H54 (cell line): ENCODE measurements at places on chromosomes 2 and 18.
A peak's percentile ranks its signal among the peaks of the same experiment; 100 is the strongest.

DNA sequence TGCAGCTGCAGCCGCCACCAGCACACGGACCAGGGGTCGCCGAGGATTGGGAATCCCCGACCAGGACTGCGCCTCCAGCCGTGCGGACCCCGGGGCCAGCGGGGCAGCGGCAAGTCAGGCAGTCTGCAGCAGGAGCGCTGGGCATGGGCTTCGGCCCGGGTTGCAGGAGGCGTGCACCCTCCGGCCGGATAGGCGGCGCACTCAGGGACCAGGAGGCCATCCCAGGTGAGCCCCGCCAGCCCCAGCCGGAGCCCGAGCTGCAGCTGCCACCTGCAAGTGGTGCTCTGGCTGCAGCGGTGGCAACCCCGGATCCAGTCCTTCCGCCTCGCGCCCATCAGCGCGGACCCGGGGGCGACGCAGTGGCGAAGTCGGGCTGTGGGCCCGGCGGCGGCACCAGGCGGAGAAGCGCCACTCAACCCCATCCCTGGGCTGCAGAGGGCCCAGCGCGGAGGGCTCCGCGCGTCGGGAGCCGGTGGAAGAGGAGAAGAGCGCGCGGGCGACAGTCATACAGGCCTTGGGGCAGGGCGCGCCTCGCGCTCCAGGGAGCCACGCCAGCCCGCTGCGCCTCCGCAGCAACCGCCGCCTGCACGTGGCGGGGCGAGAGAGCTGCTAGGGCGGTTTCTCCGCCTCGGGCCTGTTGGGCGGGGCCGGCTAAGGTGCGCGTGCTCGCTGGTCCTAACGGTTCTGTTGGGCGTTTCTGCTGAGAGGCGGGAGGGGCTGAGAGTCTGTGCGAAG lies 73.8 kb downstream of the RPIA start:
- DNase-seq: no peak

- DNase-seq: no peak
Measured at GRCh38 chr2:205759732-205760131, 77.4 kb downstream of the NRP2 start.

- no peak for DNase-seq
Measured at GRCh38 chr2:117674172-117674571, 140.3 kb upstream of the DDX18 start.

DNA sequence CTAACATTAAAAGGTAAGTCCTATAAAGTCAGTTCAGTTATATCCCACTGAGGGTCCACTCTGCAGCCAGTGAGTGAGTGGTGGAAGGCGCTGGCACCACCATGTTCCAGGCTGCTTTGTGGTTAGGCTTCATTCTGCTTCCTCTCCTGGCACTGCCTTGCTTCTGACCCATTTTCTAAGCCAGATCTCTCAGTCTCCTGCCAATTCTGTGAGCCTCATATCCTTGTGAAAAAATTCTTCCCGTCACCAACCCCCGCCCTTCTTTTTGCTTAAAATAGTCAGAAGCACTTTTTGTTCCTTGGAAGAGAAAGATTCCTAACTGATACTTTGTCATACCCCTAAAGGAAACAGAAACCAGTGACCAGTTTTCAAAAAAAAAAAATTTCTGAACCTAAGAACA lies 139.8 kb upstream of the NCK2 start:
- no peak for DNase-seq

- no peak for DNase-seq
Measured at GRCh38 chr2:214035091-214035852, 375.6 kb upstream of the VWC2L start.

DNA sequence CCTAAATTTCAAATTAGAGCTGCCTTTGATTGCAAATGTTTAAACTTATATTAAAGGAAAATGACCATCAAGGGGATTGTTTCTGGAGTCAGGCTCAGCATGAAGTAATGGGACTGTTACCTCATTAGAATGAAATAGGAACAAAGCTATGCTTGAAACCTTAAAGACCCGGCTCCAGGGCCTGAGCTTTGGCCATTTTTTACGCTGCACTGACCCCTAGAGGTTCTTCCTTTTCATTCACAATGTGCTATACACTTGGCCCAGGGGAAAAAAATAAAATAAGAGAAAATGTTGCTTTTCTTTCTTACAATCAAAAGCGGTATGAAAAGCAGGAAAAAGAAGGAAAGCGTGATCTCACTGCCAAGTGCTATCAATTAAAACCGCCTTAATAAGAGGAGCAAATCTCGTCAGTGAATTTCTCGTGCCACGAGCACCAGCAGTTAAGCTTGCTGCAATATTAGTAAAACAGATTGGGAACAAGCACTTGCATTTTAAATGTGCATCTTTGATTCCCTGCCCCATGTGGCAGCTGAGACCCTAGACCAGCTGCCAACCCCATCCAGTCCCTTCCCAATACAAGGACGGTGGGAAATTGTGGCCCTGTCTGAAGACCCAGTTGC lies 96.6 kb downstream of the MBD2 start:
- peak; percentile 7 for DNase-seq

- DNase-seq: no peak
Measured at GRCh38 chr2:224312741-224313140, 89.2 kb downstream of the FAM124B start.

DNA sequence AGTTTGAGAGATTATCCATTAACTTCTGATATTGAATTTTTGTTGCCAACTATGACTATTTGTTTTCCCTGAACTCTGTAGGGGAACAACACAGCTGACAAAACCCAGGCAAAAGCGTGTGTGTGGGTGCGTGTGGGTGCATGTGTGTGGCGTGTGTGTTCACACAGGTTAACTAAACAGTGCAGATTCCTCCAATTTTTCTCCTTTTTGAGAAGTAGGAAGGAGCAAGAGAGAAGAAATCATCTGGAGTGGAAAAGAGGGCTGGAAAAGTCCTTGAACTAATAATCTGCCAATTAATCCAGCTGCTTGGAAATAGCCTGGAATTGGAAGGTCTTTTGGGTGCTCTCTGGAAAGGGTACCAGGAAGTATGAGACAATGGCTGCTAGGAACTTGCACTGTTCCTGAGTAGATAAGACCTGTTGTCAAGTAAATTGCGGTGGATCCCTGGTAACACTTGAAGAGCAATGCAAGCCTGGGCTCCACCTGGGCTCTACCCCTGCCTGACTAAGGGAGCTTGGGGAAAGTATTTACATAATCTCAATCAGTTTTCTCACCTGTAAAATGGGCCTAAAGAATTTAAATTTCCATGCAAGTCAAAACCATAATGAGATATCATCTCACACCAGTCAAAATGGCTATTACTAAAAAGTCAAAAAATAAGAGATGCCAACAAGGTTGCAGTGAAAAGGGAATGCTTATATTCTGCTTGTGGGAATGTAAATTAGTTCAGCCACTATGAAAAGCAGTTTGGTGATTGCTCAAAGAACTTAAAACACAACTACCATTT lies 40.5 kb upstream of the IL1R1 start:
- no peak for DNase-seq

DNA sequence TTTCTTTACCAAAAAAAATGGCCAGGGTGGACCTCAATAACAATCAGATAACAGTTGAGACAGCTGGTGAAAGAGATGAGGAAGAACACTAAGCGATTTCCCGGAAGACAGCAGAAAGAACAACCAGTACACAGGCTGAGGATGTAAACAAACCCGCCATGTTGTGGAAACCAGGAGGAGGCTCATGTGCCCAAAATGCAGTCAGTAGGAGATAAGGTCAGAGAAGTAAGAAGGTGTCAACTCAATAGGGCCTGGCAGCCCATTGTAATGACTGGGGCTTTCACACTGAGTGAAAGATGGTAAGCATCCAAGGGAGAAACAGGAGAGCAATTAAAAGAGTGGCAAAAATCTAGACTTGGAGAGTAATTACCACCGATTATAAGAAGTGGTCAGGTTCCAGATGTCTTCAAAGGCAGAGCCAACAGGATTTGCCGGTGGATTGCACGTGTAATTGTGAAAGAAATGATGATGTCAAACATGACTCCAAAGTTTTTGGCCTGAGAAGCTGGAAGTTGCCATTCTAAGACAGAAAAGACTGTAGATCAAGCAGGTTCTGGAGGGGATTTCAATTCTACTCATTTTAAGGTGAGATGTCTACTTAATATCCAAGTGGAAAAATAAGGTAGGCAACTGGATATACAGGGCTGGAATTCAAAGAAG lies 77.7 kb upstream of the CYP1B1 start:
- DNase-seq: no peak

GRCh38 chr2:8624855-8625398 lies 56.9 kb upstream of the ID2 start:
- no peak for DNase-seq

DNA sequence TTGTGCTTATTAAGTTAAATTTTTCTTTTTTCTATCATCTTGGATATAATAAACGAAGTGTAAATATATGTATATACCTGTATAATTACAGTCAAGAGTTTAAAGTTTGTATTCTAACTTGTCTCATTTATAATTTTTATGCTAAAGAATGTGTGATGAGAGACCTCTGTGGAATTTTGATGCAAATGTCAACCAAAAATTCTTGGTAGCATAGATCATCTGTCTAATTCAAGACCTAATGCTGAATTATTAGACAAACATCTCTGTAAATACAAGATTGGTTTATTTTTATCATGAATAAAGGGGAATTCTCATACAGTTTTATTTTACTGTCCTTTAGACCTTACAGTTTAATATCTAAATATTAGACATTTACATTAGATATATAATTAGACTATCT lies 149.2 kb upstream of the VWC2L start:
- DNase-seq: no peak

DNA sequence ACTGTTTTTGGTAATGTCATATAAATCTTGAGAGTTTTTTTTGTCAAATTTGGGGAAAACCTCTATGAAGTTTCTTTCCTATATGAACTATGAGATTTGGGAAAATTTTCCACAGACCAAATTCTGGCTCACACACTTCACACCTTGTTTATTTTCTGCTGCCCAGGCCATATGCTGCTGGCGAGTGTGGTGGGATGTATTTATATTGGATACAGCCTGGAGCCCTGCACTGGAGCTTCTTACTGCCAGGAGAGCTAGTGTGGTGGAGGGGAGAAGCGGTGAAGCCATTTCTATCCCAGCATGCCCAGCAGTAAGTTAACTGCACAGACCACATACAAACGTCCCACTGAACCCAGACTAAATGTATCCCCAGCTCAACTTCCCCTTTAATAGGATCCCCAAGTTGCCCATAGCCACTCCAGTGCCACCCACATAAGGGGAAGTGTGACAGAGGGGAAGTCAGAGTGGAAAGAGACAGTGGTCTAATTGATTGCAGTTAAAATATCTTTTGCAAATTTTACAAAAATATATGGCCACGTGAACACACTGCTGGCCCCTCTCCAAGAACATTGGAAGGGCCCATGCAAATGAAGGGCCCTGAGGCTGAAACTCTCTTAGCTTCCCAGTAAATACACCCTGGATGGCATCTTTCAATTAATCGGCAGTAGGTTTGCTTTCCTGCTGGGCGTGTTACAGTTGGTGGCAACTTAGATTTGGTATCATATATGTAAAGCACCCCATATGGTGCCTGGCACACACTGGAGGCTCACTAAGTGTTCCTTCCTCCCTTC lies 146.6 kb upstream of the ITGA6 start:
- no peak for DNase-seq

DNA sequence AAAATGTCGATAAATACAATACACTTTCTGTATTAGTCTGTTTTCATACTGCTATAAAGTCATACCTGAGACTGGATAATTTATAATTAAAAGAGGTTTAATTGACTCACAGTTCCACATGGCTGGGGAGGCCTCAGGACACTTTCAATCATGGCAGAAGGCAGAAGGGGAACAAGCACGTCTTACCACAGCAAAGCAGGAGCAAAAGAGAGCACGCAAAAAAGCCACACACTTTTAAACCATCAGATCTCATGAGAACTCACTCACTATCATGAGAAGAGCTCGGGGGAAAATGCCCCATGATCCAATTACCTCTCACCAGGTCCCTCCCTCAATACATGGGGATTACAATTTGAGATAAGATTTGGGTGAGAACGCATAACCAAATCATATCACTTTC lies 256.7 kb downstream of the ANAPC1 start:
- no peak for DNase-seq

- DNase-seq: peak; percentile 9
Measured at GRCh38 chr2:84697895-84698294, 181.6 kb downstream of the DNAH6 start.

DNA sequence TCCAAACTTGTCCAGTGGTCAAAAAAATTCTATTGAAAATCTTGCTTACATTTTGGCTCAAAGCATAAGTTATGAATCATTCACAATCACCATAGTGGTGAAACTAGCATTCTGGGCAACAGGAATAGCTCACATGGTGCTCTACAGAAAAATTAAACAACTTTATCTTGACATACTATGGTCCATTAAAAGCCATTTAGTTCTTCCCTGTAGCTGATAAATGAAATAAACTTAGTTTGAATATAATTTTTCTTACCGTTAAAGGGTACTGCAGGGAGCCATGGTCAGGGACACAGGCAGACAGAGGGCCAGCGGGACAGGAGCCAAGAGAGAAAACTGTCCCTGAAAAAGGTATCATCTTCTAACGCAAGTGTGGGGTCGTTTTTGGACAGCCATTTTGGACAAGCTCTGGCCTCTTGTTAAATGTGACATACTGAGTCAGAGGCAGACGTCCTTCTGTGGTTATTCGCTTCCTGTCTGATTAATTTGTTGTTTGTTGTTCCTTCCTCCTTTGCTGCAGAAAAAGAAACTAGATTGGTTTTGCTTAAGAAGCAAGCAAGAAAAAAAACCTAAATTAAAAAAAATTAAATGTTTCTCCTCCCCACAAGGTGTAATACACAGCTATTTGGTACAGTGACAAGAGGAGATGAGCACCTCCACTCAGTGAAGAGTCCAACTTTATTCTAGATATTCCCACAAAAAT lies at the start of gene WIPF1:
TSS of gene WIPF1 (minus strand) at position 460 of the 703 bp plus-strand sequence. CDS start 12,231 bp downstream, outside the sequence.
- DNase-seq: peak; percentile 14

DNA sequence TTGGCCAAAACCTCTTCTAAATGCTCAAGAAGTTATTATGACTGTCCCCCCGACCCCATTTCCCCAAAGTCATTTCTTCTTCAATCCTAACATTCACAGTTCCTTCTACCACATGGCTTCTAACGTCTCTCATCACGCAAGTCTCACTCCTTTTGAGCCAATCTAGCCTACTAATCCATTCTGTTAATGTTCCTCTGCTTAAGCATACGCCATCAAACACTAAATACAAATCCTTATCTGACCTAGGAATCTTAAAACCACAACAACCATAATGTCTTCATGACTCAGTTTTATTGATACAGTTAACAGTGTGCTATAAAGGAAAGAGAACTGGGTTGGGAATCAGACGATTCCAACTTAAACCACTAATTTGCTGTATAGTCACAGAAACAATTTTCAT lies 23.9 kb downstream of the HNRNPLL start:
- DNase-seq: no peak

- DNase-seq: no peak
Measured at GRCh38 chr2:169976335-169976851, 149.1 kb downstream of the UBR3 start.

DNA sequence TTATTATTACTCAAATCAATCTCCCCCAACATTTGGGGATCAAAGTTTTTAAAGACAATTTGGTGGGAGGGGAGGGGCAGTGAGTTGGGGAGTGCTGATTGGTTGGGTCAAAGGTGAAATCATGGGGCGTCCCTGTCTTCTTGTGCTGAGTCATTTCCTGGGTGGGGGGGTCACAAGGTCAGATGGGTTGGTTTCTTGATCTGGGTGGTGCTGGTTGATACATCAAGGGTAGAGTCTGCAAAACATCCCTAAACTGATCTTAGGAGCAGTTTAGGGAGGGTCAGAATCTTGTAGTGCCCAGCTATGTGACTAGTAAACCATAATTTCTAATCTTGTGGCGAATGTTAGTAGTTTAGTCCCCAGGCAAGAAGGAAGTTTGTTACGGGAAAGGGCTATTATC lies 67.4 kb downstream of the MOGAT1 start:
- no peak for DNase-seq
